ENCODE measurements at places on chromosomes 5 and 9.

DNA sequence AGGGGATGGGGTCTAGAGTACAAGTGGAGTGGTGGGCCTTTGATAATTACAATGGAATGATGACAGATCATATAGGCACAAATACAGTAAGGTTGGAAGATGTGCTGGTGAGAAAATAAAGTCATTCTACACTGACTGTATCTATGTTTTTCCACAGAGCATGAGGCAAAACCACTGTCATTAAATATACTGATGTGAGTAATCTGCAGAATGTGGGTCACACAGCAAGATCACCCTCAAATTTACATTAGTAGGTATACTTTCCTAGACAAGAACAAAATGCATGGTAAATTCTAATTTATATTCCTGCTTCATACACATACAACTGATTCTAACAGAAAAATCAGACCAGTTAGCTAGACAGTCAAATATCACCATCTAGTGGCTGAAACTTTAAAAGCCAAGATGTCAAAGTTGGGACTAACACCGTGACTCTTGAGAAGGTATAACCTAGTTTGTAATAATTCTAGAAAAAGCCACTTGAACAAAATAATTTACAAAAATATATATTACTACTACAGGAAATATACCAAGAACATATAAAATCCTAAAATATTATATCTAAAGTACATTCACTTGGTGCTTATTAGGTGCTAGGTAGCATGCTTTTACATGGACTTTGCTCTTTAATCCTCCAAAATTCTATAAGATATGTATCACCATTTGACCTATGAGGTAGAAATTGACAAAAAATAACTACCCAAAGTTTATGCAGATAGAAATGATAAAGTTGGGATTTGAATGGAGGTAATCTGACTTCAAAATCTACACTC lies 19.5 kb downstream of the TTC33 start:
- DNase-seq: no peak

- no peak for DNase-seq
Observed at GRCh38 chr5:74875994-74876791, 10.0 kb upstream of the FAM169A start.

- DNase-seq: no peak
Observed at GRCh38 chr5:181218795-181219124, 4.3 kb upstream of the TRIM41 start.

DNA sequence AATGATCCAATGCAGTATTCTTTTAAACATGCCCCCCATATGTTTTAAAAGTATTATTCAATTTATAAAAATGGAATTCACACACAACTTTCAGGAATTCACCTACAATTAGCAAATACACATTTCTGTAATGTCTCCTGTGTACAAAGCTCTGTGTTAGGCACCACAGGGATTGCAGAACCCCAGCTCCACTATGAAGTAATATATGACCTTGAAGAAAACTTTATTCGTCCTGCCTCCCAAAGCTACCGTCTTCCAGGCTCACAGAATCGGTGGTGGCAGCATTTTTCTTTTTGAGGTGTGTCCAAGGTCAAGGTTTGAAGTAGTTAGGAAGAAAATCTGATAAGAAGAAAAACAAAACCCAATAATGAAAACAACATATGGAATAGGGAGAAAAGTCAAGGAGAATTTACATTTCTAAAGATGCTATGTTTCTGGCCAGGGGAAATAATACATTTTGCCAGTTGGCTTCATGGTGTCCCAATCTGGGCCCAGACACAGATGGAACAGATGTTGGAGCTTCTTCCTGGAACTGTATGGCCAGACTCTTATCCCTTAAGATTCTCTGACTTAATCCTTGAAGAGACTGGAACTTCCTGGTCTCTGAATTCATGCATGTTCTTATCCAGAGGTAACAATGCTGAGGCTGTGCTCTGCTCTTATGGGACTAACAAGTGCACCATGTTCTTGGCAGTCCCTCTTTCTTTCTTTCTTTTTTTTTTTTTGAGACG lies 22.0 kb upstream of the LVRN start:
- no peak for DNase-seq

All from activated gamma-delta T cell treated with anti-CD3 and anti-CD28 coated beads, Interleukin-2, amount 50 U/mL, for 16 hours (primary cell).